Astrocyte of the hippocampus (primary cell): ENCODE measurements at places on chromosomes 7 and 10.

GRCh38 chr7:71548746-71549145 is 416.8 kb downstream of the GALNT17 start:
- peak; percentile 76 for DNase-seq

GRCh38 chr10:102460836-102461186 is 9.5 kb upstream of the C10orf95 start:
- DNase-seq, result no peak

DNA sequence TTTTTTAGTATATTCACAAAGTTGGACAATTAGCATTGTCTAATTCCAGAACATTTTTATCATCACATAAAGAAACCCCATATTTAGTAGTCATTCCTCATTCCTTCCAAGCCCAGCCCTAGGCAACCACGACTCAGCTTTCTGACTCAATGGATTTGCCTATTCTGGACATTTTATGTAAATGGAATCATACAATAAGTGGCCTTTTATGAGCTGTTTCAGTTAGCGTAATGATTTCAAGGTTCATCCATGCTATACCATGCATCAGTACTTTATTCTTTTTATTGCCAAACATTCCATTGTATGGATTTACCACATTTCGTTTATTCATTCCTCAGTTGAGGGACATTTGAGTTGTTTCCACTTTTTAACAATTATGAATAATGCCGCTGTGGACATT is 249.2 kb downstream of the DYNC1I1 start:
- DNase-seq, result no peak

GRCh38 chr7:123533929-123534382 is 439 bp downstream of the IQUB start:
- no peak for DNase-seq

GRCh38 chr10:1233031-1233430 is 176.8 kb downstream of the WDR37 start:
- DNase-seq, result no peak

- DNase-seq, result peak; percentile 14
Measured at GRCh38 chr7:139648391-139648861, 124.9 kb downstream of the CLEC2L start.

GRCh38 chr7:131327049-131327625 is 539 bp upstream of the MKLN1 start:
- DNase-seq, result peak; percentile 76

DNA sequence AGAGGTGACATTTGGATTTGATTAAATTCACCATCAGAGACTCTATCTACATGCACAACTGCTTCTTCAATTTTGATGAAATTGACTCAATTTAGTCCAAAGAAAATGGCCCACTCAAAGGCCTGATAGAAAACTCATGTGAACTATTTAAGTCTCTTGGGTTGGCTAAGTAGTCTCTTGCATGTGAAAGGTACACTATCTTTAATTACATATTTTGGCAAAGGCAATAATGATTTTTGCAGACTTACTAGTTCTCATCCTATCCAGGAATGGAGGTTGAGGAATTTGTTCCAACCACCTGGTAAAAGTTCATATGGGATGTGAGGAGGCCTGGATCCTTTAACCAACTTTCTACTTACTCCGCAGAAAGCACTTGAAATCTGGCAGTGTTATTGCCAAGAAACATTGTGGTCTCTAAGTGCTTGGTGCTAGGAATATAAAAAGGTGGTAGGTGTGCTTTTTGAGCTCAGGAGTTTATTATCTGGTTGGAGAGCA is 618.6 kb upstream of the MKI67 start:
- no peak for DNase-seq

DNA sequence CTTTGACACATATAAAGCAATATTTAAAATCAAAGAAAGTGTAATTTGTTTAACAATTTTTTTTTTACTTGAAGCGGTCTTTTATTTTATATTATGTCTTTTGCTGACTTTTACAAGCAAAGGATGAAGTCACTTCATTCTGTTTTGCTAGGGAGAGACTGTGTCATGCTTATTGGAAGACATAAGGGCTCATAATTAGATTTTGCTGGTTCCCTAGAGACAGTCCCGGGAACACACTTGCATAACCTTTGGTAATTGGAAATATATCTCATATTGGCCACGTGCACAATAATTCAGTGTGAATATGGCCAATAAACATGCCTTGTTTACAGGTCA is 448 bp upstream of the NET1 start:
- no peak for DNase-seq

GRCh38 chr10:130655313-130656186 is 519.4 kb downstream of the GLRX3 start:
- DNase-seq, result no peak

- DNase-seq, result no peak
Measured at GRCh38 chr10:100806356-100806645, 60.9 kb downstream of the PAX2 start.

- no peak for DNase-seq
Measured at GRCh38 chr10:62036186-62037081, 134.9 kb downstream of the ARID5B start.

DNA sequence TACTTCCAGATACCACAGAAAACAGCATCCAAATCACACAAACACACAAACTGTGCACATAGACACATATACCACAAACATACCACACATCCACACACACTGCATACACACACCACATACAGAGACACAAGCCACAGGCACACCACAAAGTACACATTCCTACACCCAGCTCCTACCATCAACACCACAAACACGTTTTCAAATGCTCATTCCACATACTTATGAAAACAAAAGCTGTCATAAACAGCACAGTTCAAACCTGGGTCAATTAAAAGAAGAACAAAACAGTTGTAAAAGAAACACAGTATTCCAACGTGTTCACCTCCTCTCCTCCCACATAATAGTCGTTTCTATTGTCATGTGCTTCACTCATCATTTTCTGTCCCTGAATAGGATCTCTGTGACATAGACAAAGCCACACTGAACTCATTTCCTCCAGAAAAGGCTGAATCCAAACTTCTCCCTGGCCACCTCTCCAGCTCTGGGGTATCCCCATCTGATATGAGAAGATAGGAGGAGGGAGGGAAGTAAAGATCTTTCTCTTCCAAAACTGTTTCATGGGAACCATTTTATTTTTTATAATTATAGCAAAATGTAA is 89.2 kb downstream of the CXCL12 start:
- DNase-seq, result peak; percentile 77

GRCh38 chr7:18913106-18913505 is 204.3 kb downstream of the TWIST1 start:
- DNase-seq, result no peak

- no peak for DNase-seq
Measured at GRCh38 chr7:262251-262572, 27.8 kb upstream of the FOXL3 start.

GRCh38 chr7:93890041-93890463 is 501 bp downstream of the TFPI2 start:
- DNase-seq, result peak; percentile 81

GRCh38 chr10:99930731-99931550 is 78.8 kb downstream of the DNMBP start:
- DNase-seq, result no peak

GRCh38 chr7:136709876-136710275 is 158.6 kb upstream of the CHRM2 start:
- no peak for DNase-seq

GRCh38 chr10:4512671-4513240 is 313.3 kb upstream of the AKR1E2 start:
- peak; percentile 71 for DNase-seq

DNA sequence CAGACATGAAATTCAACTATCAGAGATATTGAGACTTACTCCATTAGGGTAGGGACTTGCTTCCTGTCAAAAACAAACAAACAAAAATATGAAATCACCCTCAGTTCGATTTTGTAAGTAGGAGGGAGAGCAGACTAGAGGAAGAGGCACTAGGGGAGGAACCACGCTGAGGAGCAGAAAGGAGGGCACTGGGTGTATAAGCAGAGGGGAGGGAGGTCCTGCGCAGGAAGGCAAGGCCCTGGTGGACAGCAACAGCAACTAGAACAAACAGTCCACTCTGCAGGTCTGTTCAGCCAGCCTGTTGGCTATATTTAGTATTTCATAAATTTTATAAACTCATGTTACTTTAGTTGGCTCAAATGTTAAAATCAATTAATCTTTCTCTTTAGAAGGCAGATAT is 937.1 kb upstream of the C7orf33 start:
- no peak for DNase-seq

GRCh38 chr7:69929622-69930021 is 331.3 kb downstream of the AUTS2 start:
- no peak for DNase-seq

DNA sequence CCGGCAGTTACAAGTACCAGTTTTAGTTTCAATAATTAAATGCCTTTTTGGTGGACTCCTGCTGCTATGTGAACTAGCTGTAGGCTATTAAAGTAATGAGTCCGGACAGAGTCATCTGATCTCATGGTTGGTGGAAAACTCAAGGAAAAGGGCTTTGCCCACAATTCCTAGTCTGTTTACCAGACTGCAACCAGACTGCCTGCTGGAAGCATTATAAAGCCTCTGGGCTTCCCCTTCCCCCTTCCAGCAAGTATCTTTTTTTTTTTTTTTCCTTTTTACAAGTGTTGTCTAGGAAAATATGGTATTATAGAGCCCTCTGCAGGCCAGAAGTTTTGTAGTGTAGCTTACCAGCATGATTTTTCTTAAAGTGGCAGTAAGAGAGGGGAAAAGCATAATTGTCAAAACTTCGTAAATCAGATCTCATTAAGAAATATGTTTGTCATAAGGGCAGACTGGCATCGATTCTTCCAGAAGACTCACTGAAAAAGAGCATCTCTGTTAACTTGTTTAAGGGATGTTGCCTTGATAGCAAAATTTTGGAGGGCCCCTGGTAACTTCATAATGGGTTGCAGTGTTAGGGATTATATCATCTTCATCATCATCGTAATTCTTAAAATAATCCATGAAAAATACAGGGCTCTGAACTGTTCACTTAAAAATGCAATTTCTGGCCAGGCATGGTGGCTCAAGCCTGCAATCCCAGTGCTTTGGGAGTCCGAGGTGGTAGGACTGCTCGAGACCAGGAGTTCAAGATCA is 181.3 kb downstream of the TAX1BP1 start:
- peak; percentile 89 for DNase-seq

GRCh38 chr7:2929321-2930201 is 85.5 kb upstream of the GNA12 start:
- DNase-seq, result no peak

GRCh38 chr10:54487743-54488142 is 313.3 kb downstream of the PCDH15 start:
- DNase-seq, result no peak

DNA sequence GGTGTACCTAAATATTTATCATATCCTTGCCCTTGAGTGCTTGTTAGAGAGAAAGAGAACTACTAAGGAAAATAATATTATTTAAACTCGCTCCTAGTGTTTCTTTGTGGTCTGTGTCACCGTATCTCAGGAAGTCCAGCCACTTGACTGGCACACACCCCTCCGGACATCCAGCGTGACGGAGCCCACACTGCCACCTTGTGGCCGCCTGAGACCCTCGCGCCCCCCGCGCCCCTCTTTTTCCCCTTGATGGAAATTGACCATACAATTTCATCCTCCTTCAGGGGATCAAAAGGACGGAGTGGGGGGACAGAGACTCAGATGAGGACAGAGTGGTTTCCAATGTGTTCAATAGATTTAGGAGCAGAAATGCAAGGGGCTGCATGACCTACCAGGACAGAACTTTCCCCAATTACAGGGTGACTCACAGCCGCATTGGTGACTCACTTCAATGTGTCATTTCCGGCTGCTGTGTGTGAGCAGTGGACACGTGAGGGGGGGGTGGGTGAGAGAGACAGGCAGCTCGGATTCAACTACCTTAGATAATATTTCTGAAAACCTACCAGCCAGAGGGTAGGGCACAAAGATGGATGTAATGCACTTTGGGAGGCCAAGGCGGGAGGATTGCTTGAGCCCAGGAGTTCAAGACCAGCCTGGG is 11.4 kb downstream of the SERPINE1 start:
- peak; percentile 97 for DNase-seq

DNA sequence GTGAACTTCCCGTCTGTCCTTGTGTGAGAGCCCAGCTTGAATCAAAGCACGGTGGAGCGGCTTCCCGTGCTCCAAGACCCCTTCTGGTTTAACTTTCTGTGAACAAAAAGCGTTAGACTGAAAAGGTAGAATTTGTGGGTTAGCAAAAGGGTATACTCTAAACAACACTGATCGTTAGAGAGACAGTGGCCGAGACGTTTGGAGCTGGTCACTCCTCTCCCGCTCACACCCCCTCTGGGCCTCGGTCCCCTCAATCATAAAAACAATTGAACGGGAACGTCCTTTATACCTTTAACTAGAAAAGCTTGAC is 502 bp downstream of the PRKRIP1 start:
- no peak for DNase-seq

GRCh38 chr10:71267508-71268240 is 51.4 kb upstream of the SLC29A3 start:
- DNase-seq, result no peak

DNA sequence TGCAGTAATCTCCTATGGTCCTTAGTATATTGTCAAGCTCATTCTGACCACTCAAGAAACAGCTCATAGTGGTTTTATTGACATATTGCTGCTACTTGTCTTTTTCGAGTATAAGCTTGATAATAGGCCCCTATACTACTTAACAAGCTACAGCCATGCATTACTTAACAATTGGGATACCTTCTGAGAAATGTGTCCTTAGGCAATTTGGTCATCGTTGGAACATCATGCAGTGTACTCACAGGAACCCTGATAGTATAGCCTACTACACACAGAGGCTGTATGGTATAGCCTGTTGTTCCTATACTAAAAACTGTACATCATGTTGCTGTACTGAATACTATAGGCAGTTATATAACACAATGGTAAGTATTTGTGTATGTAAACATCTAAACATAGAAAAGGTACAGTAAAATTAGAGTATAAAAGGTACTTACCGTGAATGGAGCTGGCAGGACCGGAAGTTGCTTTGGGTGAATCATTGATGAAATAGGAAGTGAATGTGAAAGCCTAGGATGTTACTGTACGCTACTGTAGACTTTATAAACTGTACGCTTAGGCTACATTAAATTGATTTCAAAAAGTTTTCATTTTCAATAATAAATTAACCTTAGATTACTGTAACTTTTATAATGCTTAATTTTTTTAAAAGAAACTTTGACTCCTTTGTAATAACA is 160.9 kb downstream of the LRRC4 start:
- no peak for DNase-seq

GRCh38 chr10:100103581-100103980 is 21.9 kb upstream of the CPN1 start:
- DNase-seq, result no peak

GRCh38 chr10:79101560-79102497 is 33.1 kb downstream of the ZMIZ1 start:
- DNase-seq, result peak; percentile 80

GRCh38 chr10:49070701-49071100 is 44.6 kb downstream of the VSTM4 start:
- no peak for DNase-seq

- peak; percentile 86 for DNase-seq
Measured at GRCh38 chr7:92717993-92718716, 118.2 kb downstream of the CDK6 start.

DNA sequence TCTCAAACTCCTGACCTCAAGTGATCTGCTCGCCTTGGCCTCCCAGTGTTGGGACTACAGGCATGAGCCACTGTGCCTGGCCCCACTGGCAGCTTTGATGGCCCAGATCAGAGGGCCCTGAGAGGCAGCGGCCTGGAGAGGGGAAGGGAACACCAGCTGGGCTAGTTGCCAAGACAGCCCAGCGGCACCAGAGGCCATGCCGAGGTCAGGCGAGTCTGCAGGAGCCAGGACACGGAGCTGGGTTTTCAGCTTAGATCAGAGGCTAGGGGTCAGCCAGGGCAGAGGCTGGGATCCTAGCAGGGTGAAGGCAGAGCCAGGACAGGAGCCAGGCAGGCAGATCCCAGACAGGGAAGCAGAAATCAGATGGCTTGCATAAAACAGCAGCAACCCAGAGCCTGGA is 92.9 kb downstream of the MYL10 start:
- DNase-seq, result peak; percentile 21
